Stimulated activated CD4-positive, alpha-beta T cell treated with anti-CD3 and anti-CD28 coated beads, Interleukin-1b, Interleukin-23, amount 100 ng/mL, for 1 hour (primary cell): ENCODE measurements at places on chromosomes 2 and 18.

DNA sequence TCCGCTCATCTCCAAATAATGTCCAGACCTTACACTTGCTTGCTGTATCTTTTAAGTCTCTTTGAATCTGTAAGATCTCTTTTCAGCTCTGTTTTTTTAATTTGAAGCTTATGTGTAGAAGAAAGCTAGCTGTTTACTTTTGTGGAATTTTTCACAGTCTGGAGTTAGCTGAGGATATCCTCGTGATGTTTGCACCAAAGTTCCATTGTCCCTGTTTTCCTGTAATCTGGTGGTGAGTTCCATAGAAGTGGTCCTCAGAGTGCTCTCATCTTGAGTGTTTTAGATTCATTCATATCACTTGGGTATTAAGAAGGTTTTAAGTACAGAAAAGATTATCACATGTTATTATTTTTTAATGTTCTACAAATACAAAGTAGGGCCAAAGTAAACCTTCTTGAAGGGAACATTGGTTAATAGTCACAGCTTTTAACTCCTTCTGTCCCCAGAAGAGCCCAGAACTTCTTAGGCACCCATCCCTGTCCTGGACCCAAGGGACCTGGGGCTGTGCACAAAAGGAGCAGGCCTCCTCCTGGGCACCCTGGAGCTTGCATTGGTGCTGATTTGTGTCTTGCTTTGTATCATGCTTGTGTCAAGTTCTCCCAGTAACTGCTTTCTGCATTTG lies 15.0 kb downstream of the MLPH start:
- DNase-seq: no peak

- DNase-seq: no peak
These were observed 7.8 kb downstream of the LOXHD1 start for GRCh38 chr18:46649071-46649862.

GRCh38 chr2:239790313-239790712 lies 234.8 kb downstream of the NDUFA10 start:
- no peak for DNase-seq

DNA sequence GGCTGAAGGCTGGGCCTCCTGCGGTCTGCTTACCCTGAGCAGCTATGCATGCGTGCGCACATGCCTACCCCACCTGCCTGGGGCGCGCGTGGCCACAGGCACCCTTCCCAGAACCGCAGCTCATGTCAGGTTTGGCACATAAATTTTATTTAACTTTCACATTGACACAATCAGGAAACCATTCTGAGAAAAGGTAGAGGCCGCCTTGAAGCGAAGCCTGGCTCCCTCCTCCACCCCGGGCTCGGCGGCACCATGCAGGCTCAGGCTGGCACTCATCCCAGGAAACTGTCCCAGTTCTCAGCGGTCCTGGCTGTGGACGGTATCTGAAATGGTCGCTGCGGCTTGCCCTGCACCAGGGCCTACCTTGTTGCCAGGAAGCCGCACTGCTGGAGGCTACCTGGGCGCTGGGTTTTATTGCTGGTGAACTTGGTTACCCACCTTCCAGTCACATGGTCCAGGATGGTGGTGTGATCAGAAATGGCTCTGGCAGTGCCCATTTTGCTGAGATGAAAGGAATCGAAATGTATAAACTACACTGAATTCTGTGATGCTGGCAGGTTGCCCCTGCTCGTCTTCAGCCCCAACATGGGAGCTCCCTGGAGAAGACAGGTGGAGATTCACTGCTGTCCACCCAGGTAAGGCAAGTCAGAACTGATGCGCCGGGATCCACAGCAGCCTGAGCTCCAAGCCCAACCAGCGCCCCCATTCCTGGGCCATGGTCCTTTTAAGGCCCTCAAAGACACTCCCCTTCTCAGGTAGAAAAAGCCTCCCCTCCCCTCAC lies 25.5 kb downstream of the CHST10 start:
- DNase-seq: no peak

DNA sequence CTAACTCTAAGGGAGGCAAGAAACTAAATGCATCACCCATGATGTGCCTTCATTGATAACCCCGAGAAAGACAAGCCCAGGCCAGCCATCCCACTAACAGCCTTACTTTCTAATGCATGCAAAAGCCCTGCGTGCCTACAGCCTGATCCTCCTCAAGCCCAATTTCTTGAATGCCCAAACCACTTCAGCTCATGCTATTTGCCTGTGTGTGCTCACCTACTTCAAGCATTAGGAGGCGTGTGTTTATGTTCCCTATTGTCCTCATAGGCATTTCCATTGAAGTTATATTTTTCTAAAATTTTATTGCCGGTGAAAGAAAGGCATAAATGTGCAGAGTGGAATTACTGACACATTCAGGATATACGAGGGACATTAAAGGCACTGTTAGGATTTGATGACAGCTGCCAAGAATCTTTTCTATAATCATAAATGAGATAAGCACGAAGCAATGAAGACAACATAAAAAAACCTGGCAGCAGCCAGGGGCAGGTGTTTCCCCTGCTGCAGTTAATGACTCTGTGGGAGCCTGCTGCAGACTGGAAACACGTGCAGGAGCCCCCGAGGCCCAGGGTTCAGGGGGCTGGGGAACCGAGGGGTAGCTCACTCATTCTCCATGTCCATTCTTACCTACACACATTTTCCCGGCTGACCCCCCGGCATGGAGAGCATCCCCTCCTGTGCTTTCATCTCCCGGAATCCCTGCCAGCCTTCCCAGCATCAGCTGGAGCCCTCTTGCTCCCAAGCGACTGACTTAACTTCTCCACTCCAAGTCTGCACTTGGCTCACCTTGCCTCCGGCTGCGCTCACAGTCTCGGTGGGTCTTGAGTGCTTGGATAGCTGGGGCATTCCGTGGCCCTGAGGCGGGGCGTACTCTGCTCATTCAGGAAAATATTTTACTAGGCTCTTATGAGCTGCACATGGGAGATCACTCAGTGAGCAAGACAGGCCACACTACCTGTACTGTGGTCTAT lies 292.3 kb upstream of the SIX2 start:
- no peak for DNase-seq

DNA sequence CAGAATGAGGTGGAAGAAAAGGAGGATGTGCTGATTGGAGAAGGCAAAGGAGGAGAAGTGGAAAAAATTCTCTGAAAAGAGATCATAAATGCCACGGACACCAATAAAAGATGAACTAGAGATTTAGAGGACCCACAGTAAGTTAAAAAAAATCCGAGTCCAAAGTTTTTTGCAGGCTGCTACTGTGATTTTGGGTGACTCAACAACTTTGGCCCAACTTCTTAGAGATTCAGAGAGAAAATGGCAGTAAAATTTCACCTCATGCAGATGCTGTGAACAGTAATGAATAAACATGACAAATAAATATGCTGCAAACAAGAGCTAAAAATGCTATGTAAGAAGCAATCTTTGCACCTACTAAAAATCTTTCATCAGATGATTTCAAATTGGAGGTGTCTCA lies 176.9 kb upstream of the SESTD1 start:
- no peak for DNase-seq

GRCh38 chr2:18067588-18068384 lies 189.3 kb downstream of the KCNS3 start:
- DNase-seq: no peak

GRCh38 chr18:79218605-79219190 lies 149.5 kb downstream of the ATP9B start:
- no peak for DNase-seq

- no peak for DNase-seq
These were observed 114.8 kb downstream of the PLB1 start for GRCh38 chr2:28610583-28611201.

GRCh38 chr2:188244383-188244782 lies 47.3 kb upstream of the GULP1 start:
- DNase-seq: no peak

GRCh38 chr2:231342061-231342711 lies 53.3 kb upstream of the B3GNT7 start:
- no peak for DNase-seq

- DNase-seq: no peak
These were observed 115.7 kb downstream of the GYPC start for GRCh38 chr2:126771501-126772195.

DNA sequence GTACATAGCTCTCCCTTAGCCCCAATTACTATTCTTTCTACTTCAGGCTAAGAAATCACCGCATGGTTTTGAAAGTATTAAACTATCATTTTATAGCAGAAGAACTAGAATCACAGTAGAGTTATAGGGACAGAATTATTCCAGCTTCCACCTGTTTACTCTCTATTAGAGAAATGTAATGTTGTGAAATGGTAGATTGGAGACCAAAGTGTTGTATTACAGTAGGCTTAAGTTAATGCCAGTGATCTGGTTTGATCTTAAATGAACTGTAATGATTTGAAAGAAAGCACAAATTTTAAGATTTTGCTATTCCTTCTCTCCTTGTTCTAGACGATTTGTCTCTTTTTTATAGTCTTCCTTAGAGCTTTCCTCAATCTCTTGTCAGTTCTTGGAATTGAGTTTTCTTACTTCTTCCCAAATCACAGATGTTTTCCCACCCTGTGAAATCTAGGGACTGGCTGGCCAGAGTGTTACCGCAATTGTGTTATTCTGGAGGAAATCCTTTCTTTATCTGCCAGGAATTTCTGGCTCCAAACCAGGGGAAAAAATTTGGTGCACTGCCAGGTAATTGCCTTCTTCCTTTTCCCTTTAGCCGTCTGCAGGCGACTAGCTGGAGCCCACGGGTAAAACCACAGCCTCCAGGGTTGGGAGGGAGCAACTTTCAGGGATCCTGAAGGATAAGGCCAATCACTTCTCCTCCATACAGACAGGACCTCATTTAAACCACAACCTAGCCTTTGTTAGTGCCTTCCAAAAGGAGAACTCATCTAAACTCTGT lies 51.7 kb downstream of the NOP58 start:
- no peak for DNase-seq

DNA sequence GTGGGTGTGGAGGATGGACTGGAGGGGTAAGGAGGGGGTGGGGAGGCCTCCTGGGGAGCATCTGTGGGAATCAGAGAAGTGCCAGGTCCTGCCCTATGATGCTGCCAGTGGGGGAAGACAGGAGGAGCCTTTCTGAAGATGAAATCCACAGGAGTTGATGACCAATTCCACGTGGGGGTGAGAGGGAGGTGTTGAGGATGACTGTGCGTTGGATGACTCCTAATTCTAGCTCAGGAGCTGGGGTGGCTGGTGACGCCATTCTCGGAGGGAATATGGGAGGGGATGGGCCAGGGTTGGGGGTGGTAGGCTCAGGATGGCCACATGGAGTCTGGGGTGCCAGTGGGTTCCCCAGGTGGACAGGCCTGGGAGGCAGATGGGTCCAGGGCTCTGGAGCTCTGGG lies 32.3 kb downstream of the EMX1 start:
- no peak for DNase-seq

DNA sequence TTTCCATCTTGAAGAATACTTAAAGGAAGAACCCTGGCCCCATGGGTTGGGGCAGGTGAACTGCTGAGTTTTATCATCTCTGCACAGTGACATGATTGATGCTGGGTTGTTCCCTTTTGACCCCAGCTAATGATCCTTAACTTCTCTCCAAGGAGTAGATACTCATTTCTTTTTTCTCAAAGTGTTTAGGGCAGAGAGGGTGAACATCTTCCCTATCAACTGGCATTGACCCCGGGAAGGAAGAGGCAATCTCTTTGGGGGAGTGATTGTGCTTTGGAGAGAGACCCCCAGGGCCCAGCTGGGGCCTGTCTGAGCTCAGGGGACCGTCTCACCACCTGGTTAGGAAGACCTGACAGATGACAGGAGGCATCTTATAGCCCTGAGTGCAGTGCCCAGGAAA lies 190.6 kb downstream of the FHOD3 start:
- no peak for DNase-seq

- no peak for DNase-seq
These were observed 38.8 kb upstream of the PMAIP1 start for GRCh38 chr18:59861009-59861408.

DNA sequence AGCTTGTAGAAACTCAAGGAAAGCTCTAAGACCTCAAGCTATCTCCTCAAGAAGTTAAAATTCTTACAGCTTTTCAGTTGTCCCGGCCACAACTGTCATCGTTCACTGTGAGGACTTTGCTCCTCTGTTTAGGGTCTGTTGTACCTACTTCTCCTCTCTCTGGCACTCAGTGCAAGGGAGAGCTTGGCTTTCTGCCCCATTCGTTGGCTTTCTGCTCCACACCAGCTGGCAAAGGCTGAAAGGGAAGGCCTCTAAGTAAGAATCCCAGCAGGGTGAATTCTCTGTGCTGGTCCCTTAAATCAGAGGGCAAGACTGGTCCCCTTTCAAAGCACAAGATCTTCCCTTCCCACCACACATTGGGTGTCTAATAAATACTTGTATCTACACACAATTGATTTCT lies 17.3 kb downstream of the ZBTB7C start:
- DNase-seq: no peak

DNA sequence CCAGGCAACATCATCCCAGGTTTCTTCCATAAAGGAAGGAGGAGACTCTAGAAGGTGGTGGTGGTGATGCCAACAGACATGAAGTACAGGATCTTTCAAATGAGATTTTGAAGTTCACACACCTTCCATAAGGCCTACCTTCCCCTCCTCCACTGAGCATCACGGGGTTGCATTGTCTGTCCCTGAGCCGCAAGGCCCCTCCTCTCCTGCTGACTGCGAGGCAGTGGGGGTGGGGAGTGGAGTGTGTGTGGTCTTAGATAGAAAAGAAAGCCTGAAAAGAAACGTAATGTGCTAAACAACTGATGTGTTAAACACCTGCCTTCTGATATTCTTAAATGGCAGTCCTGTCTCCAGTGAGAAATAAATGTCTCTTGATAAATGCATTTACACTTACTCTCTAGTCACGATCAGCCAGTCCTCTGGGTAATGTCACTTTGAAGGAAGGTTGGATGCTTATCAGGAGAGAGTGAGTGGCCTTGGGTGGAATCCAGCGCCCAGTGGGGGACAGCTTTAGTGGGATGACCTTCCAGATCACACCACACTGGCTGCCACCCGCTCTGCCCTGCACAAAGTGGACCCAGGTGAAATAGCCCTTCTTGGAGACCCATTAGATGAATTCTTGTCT lies 5.5 kb upstream of the SCYGR5 start:
- no peak for DNase-seq

GRCh38 chr2:190159453-190159852 lies 96.9 kb upstream of the MSTN start:
- DNase-seq: no peak
